ENCODE measurements at places on chromosomes 12 and 14. TPM values are rescaled to one million over a fixed set of nuclear protein-coding genes. Genes with fewer than 3 reads are reported as not detected.
A peak's percentile ranks its signal among the peaks of the same experiment; 100 is the strongest.

DNA sequence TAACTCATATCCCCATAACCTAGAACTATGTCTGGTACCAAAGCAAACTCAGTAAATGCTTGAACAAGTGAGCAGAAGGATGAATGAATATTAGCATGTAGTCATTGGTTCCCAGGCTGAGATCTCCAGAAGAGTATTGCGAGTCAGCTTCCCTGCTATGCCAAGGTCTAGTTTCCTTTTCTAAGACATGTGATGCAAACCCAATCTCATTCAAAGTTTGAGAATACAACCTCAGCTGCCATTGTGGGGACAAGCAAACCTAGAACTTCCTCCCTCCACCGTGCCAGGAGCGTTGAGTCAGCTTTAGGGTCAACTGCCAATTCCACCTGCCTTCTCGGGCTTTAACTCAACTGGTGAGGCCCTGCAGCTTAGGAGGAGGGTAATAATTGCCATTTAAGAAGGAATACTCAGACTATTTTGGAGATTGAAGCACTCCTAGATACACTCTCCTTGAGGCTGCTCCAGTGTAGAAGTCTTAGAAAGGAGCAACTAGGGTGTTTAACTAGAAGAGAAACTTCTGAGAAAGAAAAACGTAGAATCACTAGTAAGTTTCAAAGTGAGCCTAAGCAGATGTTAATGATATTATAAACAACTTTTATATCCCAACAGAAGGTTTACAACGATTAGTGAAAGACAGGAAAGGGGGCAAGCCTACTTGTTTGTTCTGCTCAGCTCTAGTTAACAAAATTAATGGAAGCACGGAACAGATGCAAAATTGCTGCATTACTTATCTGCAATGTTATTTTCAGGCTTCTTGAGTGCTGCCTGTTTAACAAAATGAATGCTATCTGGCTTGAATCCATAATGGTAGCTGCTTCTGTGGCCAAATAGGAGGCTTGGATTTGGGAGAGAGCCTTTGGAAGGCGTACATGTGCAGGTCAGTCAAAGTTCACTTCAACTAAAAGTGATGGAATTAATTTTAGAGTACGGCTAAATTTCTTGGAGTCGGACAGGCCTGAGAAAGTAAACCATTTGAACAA is 96.9 kb downstream of the HELB start:
- no peaks in the 10 kb centered on the region for H3K4me1 ChIP-seq
- no peak for DNase-seq
- no peak overlapping the region for H3K27ac ChIP-seq
- H3K27me3 ChIP-seq = no peaks in the 10 kb centered on the region
- no peak overlapping the region for H3K4me3 ChIP-seq

DNA sequence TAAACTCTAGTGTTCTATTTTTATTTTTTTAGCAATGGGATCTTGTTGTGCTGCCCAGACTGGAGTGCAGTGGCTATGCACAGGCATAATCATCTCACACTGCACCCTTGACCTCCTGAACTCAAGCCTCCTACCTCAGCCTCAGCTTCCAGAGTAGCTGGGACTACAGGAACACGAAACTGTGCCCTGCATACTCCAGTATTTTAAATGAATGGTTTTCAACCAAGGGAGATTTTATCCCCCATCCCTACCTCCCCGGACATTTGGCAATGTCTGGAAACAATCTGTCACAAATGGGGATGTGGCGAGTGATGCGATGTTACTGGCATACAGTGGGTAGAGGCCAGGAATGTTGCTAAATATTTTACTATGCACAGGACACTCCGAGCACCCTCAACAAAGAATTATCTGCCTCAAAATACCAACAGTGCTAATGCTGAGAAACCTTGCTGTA is 2.1 kb downstream of the CBX5 start:
- peaks cover 31% of the 10 kb centered on the region for H3K36me3 ChIP-seq
- H3K27ac ChIP-seq = no peak overlapping the region

- H3K36me3 ChIP-seq = no peaks in the 10 kb centered on the region
- peaks cover 28% of the 10 kb centered on the region for H3K27me3 ChIP-seq
- no peak for DNase-seq
- H3K27ac ChIP-seq = no peak overlapping the region
- peaks cover 11% of the 10 kb centered on the region for H3K4me1 ChIP-seq
Measured at GRCh38 chr12:132327336-132328171, 1.8 kb downstream of the GALNT9 start.

DNA sequence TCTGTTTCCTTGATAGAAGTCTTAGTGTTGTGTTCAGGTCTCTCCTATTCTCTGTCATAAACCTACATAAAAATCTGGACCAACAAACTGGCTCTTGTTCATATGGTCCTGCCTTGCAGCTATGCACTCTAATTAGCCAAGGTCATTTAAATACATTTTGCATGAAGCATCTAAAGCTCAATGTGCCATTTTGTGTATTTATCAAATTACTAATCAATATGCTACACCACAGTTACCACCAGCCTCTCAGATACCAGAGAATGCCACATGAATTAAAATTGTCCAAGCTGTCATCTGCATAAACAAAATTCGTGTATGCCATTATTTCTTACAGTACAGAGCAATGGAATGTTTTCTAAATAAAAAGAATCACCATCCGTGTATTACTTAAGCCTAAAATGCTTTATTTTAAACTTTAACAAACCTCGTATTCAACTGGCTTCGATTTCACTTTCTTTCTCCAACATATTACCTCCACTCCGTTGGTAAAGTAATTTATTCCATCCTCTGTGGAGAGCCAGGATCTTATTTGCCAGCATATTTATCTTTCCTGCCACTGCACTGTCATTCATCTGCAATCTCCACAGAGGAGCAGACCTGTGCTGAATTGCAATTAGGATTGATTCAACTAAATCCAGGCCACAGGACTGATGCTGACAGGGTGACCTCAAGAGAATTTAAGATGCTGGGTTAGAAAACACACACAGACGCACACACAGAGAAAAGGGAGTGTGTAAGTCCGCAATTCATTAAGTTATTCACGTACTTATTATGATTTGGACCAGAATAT is 284.1 kb upstream of the FOXG1 start:
- H3K27ac ChIP-seq = no peak overlapping the region
- no peak overlapping the region for H3K4me3 ChIP-seq
- no peaks in the 10 kb centered on the region for H3K27me3 ChIP-seq
- no peak for DNase-seq

Gene GPR137C
- total RNA-seq = 0.67 TPM

- no peaks in the 10 kb centered on the region for H3K27me3 ChIP-seq
- H3K4me1 ChIP-seq = no peaks in the 10 kb centered on the region
- no peak for DNase-seq
- no peak overlapping the region for H3K27ac ChIP-seq
- H3K4me3 ChIP-seq = no peak overlapping the region
Measured at GRCh38 chr12:115416869-115417268, 732.9 kb upstream of the TBX3 start.

DNA sequence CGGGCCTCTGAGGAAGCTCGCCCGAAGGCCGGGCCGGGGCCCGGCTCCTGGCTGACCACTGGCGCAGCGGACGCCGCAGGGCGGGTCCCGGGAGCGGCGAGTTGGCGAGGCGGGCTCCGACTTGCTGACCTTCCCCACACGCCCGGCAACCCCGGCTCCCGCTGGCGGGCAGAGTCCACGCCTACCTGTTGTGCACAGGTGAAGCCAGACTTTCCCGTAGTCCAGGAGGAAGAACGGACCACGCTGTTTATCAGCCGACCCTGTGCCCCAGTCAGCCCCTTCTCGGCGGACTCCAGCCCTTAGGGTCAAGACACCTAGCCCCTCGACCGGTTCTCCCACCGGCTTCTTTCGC is 407 bp downstream of the HEATR5A start:
- H3K4me3 ChIP-seq = peak overlapping the region; percentile 98
- H3K4me1 ChIP-seq = peaks cover 12% of the 10 kb centered on the region
- peak overlapping the region; percentile 75 for H3K27ac ChIP-seq
- no peaks in the 10 kb centered on the region for H3K36me3 ChIP-seq

DNA sequence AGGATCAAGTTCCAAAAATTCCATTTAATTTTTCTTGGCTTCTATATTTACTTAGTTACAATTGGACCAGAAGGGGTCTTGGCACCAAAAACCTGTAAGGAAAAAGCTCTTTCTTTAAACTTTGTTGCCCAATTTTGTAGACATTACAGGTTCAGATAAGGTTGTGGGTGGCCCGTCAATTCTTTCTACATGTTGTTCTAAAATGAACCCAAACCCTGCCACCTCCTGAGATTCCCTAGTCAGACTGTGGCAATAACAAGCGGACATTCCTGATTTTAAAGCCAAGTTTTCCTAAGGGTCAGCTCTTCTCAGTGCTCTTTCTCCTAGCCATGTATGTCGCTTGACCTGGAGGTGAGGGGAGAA is 45.0 kb upstream of the GSG1 start:
- H3K27ac ChIP-seq = no peak overlapping the region
- no peak overlapping the region for H3K4me3 ChIP-seq
- H3K36me3 ChIP-seq = no peaks in the 10 kb centered on the region
- no peaks in the 10 kb centered on the region for H3K27me3 ChIP-seq
- H3K4me1 ChIP-seq = peaks cover 13% of the 10 kb centered on the region
